Retinal pigment epithelial cell (primary cell): ENCODE measurements at places on chromosomes 13 and 19.

- DNase-seq = no peak
Observed at GRCh38 chr13:39685652-39686051, 30.2 kb downstream of the COG6 start.

GRCh38 chr19:31532034-31532433, 182.8 kb upstream of the TSHZ3 start:
- DNase-seq = no peak

- no peak for DNase-seq
Observed at GRCh38 chr13:110334256-110334655, 27.2 kb downstream of the COL4A2 start.

GRCh38 chr13:96273196-96273595, 183.3 kb downstream of the HS6ST3 start:
- DNase-seq = no peak

DNA sequence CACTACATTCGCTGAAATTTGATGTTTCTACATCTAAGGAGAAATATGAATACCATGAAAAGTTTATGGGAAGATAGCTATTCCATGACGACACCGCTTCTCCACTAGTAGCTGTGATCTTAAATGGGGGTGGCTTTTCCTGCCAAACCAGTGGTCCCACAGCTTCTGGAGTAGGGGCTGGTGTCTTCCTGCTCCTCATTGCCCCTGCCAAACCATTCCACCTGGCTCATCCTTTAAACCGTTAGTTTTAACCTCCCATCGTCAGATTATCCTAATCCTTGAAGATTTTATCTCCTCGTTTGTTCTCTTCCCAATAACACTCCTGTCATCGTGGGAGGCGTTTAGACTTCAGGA, 568 bp upstream of the ZNF230 start:
- DNase-seq = no peak

DNA sequence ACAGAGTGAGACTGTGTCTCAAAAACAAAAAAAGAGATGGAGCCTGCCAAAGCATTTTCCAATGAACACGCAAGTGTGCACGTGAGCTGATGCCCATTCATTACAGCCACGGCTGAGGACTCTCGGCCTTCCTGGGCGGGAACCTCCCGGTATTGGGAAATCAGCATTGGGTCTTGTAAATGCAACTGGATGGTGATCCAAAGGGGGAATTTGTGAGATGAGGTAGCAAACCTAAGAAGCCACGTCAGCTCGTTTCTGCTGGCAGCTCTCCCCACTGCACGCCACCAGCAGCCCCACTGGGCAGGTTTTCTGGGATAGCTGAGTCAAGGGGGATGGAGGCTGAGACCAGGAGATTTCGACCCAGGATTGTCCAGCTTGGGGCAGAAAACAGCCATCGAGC, 11.5 kb downstream of the C13orf46 start:
- no peak for DNase-seq
